ENCODE measurements at places on chromosomes 1 and 21. TPM values are rescaled to one million over a fixed set of nuclear protein-coding genes. Genes with fewer than 3 reads are reported as not detected.
A peak's percentile ranks its signal among the peaks of the same experiment; 100 is the strongest.

Gene LCE1B
- total RNA-seq = not detected

Gene CDC14A
- total RNA-seq = 5.3 TPM

Gene TPTE
- total RNA-seq = not detected

Gene MARK1
- 1.4 TPM for total RNA-seq

Gene FAM89A
- total RNA-seq = 20.0 TPM

DNA sequence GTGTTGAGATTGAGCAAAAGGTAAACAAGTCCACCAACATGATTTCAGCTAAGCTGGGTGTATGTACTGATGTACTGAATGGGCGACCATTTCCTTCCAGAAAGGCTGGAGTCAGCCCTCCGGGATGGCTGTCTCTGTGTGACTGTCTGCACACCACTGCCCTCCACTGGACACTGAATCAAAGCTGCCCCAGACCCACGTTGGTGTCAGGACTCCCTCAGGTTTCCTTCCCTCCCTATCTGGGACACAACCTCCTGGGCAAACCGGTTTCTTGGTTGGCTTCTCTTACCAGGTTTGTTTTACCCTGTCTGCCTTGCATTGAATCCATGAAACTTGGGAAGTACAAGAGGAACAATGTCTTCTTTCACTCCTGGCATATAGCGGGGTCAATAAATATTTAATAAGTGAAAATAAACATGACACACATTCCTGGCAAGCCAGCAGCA, 5.3 kb upstream of the SRP9 start:
- peak; percentile 68 for DNase-seq

DNA sequence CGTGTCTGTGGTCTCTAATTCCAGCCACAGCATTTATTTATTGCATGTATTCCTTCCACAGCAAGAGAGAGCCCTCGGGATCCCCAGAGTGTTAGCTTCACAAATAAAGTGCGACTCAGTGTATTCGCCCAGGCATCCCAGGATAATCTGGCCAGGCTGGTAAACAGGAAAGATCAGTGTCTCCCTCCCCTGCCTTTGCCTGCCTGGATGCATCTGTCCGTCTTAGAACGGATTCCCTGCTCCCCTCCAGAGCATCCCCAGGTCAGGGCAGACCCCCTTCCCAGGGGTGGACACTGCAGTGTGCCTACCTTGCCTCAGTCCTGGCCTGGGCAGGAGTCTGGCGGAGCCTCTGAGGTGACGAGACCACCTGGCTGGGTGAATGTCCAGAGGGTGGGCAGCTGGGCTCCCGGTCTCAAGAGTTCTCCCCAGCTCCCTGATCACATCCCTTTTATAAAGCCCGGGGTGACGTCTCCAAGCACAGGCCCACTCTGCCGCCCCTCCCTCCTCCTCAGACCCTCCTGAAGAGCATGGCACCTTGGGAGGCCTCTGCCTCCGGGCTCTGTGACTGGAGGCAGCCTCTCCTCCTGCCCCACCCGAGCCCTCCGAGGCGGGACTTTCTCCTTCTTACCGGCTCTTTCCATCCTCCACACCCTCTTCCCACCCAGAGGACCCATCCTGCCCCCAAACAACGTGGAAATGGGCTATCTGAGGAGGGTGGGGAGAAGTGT, at the start of gene KISS1:
Gene KISS1 (minus strand): TSS at position 424 of the 728 bp plus-strand sequence. CDS start 3,615 bp downstream, outside the sequence.
- no peak for DNase-seq

DNA sequence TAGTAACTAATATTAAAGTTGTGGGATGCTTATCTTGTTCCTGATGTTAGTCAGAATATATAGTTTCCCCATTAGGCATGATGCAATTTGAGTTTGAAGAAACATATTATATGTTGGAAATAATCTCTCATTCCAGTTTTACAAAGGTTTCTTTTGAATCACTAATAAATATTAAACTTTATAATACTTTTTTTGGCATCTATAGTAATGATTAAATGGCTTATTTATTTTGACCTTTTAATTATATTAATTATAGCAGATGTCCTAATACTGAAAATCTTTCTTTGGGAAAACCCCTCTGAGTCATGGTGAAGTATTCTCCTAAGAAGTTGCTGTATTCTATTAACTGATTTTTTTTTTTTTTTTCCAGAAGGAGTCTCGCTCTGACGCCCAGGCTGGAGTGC, 28.5 kb upstream of the PTGS2 start:
- DNase-seq = no peak

- no peak for DNase-seq
Observed at GRCh38 chr1:27445177-27445936, 44.6 kb downstream of the WASF2 start.

DNA sequence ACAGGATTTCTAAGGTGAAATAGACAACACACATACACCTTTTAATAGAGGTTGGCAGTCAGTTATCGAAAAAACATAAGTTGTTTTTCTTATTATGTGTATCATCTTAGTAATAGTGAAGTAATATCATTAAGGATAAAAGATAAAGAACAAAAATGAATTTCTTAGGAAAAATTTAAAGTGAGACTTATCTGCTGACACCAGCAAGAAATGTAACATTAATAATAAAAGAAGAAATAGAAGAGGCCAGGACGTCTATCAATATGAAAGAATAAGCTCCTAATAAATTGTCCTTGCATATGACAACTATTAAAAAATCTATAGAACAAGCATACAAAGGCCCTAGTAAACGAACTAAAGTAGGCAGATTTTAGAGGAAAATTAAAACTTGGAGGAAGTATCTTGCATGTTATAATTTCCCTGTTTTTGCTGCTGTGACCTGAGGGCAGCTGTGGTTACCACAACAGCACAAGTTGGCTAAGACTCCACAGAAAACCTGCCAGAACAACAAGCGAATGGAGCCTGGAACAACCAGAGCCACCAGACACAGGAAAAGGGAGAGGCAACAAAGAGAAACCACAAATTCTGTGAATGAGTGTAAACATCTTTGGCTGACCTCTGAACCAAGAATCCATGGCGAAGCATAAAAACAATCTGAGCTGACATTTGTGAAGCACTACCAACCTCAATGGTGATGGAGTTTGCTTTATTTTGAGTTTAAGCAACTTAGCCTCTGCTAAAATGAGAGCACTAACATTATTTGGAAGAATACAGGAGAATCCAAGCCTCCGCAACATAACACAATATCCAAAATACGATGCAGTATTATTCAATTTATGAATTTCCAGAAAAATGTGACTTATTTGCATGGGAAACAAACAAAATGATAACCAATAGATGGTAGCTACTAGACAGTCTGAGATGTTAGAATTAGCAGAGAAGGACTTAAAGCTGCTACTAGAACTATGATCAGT, 207.5 kb downstream of the KCNT2 start:
- peak; percentile 94 for DNase-seq

DNA sequence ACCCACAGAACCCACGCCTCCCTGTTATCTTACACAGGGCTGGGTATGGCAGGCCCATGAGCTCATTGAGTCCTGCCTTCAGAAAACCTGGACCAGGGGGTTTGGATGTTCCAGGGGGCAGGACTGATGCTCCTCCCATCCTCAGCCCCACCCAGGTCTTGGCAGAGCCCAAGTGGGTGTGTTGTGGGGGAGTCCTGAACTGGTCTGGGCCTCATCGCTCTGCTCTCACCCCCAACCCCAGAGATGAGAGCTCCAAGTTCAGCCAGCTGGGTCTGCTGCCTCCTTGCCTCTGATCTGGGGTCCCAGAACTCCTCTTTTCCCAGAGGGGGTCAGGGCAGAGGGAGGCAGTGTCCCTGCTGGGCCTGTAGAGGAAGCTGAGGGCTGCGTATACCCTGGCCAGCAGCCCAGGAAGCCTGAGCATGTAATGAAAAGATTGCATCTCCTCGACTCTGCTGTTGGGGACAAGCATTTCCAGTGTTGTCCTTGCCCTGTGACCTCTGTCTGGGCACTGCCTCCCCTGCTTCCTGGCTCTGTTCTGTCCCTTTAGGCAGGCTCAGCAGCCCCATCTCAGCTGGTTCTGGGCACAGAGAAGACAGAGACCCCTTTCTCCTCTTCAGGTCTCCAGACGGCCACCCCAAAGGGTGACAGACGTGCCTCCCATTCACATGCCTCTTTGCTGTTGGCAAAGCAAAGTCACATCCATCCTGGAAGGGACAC, 54.7 kb upstream of the EPS8L3 start:
- DNase-seq = no peak

DNA sequence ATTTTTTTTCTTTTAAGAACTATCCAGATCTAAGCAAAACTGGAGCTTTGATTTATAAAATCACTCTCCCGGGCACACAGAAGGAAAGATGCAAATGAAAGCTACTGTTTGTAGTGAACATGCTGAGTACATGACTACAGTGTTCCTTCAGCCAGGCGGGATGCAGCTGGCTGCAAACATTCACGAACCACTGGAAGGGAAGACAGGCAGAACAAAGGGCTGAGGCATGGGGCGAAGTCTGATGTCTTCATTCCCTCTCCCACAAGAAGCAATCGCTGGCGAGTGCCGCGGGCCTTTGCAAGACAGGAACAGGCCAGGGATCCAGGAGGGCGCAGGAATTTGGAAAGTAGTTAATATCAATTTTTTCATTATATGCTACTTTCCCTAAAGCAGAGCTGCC, 257.9 kb upstream of the AJAP1 start:
- no peak for DNase-seq

DNA sequence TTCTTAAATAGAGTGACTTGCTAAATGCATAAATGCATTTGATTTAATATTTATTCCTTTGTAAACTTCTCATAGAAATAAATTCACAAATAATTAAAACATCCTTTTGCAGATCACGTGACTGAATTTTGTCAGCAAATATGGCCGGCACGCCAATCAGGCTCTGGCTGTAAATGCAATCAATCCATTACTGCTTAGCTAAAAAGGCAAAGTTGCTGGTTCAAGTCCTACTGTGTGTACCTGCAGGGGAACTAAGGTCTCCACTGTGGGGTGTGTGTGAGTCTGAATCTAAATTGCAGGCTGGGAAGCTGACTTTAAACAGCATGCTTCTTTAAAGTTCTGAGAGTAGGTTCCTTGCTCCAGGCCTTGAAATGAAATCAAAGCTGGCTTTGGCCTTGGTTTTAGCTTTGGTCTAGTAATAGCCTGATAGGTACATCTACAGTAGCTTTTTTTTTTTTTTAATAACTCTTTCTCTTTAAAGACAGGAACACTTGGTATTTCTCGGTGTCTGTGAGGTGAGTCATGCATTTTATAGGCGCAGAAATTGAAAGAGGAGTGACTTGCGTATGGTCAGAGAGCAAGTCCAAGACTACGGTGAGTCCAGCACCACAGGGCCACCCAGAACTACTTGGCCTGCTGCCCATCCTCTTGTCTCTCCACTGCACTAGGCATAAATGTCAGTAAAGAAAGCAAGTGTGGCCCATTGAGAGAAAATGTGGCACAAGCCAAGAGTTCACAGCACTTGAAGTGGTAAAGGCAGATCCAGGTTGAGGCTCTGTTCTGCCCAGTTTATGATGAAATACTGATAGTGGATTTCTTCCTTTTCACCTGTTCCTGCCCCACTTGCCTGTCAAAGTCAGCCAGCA, 36.2 kb upstream of the LYST start:
- no peak for DNase-seq

DNA sequence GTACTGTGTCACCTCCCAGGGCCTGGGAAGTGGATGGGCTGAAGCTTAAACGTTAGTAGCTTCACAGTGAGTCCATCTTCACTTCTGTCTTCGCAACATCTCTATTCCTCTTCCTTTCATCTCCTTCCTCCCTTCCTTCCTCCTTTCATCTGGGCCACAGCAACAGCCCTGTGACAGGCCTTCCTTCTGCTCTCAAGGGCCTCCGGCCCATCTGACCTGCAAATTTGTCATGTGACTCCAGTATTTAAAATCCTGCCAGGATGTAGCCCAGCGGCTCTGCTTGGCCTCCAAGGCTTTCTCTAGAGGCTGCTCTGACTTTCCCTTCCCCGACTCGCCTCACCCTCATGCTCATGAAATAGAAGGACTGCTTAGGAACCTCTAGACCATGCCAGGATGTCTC, 10.9 kb upstream of the BATF3 start:
- DNase-seq = no peak

- no peak for DNase-seq
Observed at GRCh38 chr1:62064829-62065407, 129.7 kb upstream of the L1TD1 start.

DNA sequence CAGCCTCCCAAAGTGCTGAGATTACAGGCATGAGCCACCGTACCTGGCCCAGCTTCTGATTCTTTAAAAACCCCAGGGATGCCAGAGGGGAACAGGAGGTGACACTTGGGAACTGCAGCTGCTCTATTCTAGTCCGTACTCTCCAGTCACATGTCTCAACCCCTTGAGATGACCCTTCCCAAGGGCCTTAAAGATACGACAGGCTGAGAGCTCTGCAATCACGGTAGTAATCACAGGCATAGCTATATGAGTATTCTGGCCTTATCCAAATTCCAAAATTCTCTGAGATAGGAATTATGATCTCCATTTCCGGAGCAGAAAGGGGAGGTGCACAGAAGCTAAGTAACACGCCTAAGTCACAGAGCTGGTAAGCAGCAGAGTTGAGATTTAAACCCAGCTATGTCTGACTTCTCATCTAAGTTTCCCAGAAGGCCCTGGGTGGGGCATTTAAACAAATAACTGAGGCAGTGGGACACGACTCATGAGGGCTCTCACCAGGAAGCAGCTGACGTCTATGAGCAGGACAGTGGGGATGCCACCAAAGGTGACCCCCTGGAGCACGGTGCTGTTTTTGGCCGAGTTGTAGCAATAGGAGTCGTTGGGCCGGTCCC, 5.2 kb downstream of the TMEM63A start:
- no peak for DNase-seq

- DNase-seq = no peak
Observed at GRCh38 chr1:32701951-32702598, 495 bp downstream of the SYNC start.

DNA sequence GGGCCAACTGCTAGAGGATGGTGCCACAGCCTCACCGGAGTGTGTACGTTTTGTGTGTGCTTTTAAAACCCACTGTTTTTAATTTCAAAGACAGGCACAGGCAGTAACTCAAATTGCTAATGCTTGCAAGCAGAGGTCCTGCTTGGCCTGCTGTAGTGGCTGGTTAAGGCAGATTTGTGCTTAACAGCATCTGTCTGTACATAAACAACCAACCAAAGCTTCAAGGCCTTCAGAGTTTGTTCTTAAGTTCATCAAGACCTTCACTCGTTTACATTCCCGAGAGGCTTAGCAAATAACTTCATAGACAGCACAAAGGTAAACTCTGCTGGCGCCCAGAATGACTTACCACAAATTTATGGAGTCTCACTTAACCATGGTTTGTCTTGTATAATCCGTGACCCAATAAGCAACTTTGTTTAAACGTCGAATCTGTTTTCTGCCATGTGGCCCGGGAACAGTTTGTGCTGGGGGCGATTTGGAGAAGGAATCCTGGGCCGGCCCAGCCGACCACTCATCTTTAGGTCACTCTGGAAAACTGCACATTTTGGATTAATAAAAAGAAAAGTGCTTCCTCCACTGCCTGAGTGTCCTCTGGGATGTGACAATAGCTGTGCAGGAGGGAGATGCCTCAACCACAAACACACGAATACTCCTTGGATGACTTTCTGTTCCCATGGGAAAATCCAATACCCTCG, 58.1 kb downstream of the CAPZB start:
- no peak for DNase-seq

Measured in dermis microvascular lymphatic vessel endothelial cell (primary cell).